Lower leg skin (tissue), 4 donors: ENCODE measurements at places on chromosomes 4 and X.

GRCh38 chr4:184892999-184893398, 67.2 kb upstream of the ACSL1 start:
- DNase-seq = no peak

DNA sequence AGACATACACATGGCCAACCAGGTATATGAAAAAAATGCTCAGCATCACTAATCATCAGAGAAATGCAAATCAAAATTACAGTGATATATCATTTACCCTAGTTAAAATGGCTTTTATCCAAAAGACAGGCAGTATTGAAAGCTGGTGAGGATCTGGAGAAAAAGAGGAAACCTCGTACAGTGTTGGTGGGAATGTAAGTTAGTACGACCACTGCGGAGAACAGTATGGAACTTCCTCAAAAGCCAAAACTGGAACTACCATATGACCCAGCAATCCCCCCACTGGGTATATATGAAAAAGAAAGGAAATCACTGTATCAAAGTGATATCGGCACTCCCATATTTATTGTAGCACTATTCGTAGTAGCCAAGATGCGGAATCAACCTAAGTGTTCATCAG, 23.4 kb downstream of the ABHD18 start:
- DNase-seq = no peak

DNA sequence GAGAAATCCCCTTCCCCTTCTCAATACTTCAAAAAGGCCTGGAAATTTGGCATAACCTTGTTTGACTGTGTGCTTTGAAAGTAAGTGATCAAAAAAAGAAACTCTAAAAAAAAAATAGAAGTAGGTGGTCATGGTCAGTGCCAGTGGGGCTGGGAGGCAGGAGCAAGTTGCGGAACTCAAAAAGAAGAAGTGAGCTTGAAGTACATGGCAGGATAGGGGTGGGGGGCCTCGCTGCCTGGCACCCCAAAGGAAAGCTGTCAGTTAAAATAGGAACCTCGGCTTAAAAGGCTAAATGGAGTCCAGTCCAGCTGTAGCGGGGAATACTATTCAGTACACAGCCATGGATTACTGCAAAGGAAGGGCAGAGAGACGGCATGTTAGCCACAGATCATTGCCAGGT, 12.2 kb upstream of the NKRF start:
- no peak for DNase-seq

DNA sequence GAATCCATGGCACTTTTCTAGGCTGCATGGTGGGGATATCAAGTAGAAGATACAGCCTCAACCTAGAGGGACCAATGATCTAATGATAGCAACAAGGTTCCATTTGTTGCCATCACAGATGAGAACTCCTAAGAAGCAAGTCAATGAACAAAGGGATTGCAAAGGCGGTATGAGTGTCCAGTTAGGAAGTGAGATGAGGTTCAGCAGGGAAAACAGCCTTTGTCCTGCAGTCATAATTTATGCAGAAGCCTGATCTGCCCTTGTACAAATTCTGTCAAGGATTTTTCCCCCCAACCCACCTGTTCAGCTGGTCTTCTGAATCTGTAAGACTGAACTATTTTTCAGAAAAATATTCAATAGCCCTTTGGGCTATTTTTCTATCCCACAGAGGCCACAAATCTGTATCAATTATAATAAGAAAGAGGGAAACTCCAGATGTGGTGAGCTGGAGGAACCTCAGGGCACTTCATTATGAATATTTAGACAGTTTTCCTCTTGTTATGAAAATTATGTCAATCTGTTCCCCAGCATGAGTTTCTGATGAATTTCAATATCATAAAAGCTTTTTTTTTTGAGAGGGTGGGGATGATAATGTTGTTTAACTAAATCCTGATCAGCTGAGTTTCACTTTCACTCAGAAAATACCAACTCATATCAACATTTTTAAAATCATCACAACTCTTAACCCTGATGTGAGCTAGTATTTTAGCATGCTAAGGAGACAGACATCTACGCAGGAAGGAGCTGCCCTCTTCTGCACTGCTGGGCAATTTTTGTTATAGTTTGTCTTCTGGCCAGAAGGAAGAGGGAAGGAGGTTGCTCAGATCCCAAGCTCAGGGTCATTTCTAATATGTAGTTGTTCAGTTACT, 127.2 kb upstream of the MAP3K15 start:
- DNase-seq = no peak

DNA sequence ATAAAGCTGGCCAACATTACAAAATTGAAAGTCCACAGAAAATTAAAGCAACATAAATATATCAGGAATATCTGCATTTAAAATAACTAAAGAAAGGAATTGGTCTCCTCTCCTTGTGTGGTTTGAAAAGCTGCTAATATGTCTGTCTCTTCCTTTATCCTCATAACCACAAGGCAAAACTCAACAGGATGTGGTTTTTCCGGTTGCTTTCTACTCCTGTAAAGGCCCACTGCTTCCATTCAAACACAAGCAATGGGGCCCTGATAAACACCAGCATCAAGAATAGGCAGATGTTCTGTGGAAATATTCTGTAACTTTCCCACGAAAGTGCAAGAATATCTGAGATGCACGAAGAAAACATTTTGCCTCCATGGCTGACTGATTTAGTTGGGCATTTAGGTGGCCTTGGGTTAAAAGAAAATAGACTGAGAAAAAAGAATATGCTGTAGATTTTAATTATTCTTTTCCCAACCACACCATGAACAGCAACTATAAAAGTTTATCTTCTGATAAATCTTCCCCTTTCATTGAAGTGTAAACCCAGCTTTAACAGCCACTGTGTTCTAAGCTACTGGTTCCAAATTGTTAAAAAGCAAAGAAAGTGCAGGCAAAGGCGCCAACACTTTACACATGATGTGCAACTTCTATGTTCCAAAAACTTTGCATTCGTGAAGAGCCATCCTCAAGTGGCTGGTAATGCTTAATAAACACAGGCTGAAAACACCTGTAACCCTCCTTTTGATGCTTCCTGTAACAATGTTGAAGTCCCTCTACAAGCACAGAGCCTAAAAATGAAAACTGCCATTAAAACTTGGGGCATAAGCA, 50.5 kb upstream of the NDST3 start:
- DNase-seq = no peak

- no peak for DNase-seq
Measured at GRCh38 chr4:184389978-184390900, 84.1 kb downstream of the IRF2 start.

- DNase-seq = no peak
Measured at GRCh38 chr4:175998782-175999181, 66.9 kb upstream of the WDR17 start.

GRCh38 chrX:101136235-101136634, 38.2 kb downstream of the CENPI start:
- DNase-seq = no peak

DNA sequence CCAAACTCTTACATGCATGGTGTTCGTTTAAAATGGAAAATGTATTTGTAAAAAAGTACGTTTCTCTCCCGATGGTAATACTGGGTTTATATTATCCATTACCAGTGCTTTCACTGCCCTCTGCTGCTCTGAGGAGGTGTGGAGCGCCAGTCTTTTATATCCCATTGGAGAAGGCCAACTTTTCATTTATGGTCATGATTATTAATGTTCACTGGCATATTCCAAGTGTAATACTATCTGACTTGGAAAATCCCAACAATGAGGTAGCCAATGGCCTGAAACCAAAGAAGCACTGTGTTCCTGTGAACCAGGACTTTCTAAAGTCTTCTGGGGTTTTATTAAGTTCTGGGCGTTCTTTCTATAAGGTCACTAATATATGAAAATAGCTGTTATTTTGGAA, 80.7 kb downstream of the SYNPO2 start:
- peak; percentile 68 for DNase-seq

- no peak for DNase-seq
Measured at GRCh38 chr4:95318483-95318882, 230.3 kb downstream of the UNC5C start.

DNA sequence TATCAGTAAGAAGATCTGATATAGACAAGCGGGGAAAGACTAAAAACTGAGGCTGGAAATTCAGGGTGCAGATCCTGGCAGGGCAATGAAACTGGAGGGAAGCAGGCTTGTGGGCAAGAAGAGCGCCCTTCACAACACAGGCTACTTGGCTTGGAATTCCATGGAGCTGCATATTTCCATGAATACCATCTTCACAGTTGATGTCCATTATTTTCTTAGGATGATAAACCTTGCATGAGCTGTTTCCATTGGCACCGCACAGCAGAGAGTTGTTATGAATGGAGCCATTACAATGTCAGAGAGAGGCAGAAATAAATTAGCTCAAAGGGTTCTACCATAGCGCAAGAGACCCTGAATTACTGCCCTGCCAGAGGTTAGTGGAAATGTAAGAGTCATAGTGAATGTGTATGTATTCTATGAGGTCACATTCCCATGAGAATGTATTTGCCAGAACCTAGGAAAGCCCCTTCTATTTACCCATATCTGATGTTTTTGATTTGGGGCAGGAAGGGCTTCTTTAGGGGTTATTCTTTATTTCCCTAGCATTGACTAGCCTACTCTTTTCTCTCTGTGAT, 215.6 kb downstream of the PALLD start:
- DNase-seq = no peak

- no peak for DNase-seq
Measured at GRCh38 chrX:16836371-16836770, 33.8 kb downstream of the RBBP7 start.

DNA sequence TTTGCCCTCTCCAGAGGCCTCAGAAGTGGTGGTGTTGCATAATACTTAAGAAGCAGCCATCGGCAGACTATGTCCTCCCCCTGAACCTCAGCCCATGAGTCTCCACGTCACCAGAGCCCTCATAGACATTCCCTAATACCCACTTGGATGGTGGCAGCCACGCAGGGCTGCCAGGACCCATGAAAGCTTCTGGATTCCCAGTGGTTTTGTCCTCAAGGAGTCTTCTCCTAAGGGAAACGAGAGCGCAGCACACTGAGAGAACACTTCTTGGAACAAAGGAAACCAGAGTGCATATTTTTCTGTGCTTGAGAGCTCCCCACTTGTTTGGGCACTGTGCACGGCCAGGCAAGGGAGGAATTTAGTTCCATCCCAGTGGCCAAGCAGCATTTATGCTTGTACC, 204.1 kb upstream of the DMD start:
- no peak for DNase-seq

GRCh38 chr4:177008071-177008835, 215.5 kb upstream of the VEGFC start:
- DNase-seq = no peak
